Amniotic stem cell (primary cell): ENCODE measurements at places on chromosomes 16 and 17.

DNA sequence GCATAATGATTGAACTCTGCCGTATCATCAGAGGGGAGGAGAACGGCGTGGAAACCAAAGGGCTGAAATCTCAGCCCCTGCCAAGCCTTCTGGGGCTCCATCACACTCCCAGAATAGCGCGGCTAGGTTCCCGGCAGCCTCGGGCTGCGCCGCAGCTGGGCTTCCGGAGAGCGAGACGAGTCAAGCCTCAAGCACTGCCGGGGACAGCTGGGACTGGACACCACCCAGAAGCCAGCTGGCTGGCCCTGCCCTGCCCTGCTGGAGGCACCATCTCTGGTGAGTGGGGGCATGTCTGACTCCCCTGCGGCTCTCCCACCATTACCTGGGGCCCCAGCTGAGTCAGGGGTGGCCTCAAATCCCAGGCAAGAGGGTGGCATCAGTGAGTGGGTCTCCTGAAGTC, 7.2 kb upstream of the GPRC5C start:
- no peak for DNase-seq

- no peak for DNase-seq
Measured at GRCh38 chr17:6257336-6257735, 177.6 kb downstream of the AIPL1 start.

GRCh38 chr16:49441366-49441780, 67.8 kb downstream of the C16orf78 start:
- DNase-seq: no peak

GRCh38 chr17:81011951-81012350, 20.3 kb downstream of the CHMP6 start:
- DNase-seq: no peak

- DNase-seq: no peak
Measured at GRCh38 chr16:12482455-12483220, 321.0 kb downstream of the CPPED1 start.

- no peak for DNase-seq
Measured at GRCh38 chr17:40563220-40564052, 1.8 kb downstream of the CCR7 start.

GRCh38 chr16:88478889-88479792, 26.1 kb downstream of the ZFPM1 start:
- DNase-seq: no peak

- no peak for DNase-seq
Measured at GRCh38 chr17:79750650-79751545, 20.2 kb downstream of the ENPP7 start.

DNA sequence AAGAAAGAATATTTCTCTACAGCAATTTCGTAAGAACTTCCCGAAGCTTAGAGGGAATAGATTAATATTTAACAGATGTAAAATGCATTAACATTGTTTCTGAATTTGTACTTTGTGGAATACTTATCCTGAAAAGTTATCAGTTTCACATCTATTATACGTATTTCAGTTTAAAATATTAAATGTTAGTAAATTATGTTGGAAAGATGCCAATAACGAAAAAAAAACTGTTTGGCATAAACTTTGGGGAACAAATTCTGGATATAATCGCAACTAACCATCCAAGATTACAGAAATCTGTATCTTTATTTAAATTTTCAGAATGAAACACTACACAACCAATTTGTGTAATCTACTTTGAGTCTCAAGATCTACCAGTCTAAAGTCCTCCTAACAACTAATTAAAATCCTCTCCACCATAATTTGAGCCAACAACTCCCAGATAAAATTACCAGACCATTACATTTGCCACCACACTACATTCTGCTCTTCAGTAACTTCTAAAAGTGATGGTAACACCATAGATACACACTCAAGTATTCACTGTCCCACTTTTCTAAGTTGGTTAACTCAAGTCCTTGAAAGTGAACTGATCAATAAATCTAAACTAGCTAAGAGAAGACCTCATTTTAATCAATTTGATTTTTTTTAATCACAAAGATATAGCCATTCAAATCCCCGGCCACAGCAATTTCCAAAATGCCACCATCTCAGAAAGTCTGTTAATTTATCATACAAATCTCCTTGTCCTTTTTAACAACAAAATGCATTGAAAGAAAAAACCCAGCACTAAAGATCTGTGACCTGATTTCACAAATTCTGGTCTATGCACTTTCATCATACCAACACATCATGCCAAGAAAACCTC, 2.0 kb downstream of the SIAH1 start:
- DNase-seq: no peak

DNA sequence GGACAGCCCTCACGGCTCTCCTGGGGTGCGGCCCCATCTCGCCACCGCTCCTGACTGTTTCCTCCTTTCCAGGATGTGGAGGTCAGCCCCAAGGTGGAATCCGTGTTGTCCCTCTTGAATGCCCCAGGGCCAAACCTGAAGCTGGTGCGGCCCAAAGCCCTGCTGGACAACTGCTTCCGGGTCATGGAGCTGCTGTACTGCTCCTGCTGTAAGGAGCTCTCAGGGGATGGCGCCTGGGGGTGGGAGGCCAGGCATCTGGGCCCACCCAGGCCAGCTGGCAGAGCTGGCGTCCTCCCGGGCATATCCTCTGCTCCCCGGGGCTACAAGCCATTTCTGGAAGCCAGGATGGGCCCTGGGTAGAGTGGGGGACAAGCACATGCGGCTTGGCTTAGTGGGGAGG, 13.2 kb downstream of the IL34 start:
- no peak for DNase-seq

DNA sequence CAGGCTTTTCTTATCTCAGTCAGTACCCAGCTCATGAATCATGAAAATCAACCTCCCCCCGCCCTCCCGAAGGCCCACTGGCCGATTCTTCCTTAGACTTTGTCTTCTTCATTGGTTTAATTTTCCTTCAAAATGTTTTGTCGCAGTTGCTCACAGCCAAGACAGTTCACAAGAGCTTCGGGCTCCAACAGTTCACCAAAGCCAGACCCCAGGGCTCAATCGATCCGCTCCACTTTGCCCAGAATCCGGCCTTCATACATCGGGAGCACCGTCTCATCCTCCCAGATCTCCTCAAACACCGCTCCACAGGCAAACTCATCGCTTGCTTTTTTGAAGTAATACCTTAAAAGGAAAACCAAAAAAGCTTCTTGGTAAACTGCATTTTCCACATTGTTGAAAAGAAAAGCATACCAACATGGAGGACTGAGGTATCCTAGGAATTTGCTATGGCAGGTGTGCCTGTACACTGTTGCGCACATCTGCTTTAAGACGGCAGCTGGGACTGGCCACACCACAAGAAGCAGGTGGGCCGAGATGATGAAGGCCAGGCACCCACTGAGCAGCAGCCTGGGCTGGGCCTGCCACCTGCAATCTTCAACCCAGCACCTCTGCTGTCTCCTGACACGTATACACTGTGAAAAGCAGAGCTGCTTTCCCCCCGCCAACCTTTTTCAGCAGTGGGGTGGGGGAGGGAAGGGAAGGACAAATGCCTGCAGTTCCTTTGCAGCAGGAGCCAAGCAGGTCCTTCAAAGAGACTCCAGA, 31.5 kb downstream of the AXIN2 start:
- DNase-seq: no peak

DNA sequence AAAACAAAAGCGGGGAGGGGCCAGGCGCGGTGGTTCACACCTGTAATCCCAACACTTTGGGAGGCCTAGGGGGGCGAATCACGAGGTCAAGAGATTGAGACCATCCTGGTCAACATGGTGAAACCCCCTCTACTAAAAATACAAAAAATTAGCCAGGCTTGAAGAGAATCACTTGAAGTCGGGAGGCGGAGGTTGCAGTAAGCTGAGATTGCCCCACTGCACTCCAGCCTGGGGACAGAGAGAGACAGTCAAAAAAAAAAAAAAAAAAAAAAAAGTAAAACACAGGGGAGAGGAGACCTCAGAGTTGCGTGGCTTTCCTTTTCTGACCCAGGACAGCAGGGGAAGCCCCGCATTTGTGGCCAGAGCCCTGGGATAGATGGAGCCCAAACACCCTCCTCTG, 19.9 kb downstream of the ACTG1 start:
- DNase-seq: no peak

- DNase-seq: no peak
Measured at GRCh38 chr16:11797957-11798299, 870 bp upstream of the ZC3H7A start.

- no peak for DNase-seq
Measured at GRCh38 chr17:41629826-41630670, 5.7 kb upstream of the KRT17 start.

DNA sequence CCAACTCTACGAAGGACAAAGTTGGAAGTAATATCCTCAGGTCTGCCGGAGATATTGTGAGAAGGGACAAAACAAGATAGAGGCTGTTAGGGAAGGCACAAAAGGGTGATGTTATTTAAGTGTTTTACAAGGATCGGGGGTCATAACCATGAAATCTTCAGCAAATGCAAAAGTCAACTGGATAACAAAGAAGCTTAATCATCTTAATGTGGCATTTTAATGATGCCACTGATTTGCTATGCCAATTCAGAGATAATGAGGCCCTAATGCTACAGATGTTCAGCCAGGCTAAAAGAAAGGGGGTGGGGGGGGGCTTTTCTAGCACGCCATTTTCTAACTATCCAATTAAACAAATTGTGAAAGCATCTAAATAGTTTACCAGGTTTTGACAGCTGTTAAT, 63.1 kb downstream of the IKZF3 start:
- DNase-seq: no peak

DNA sequence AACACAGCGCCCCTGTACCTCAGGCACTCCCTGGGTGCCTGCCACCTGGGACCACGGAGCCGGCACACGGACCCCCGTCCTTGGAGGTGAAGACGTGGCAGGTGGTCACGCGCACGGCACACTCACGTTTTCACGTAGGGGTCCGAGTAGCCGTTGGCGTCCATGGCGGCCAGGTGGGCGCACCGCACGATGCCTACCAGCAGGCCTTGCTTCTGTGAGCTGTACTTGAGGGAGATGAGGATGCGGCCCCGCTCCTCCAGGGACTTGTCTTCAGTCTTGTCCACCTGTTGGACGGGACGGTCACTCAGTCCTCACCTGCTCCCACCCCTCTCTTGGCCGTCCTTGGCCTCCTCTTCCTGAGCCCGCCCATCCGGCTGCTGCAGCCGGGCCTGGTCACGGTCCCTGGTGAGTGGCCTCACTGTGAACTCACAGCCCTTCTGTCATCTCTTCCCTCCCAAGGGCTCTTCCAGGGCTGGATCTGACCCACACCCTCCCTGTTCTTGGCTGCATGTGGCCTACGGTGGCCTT, 18.8 kb downstream of the SCGB1C2 start:
- DNase-seq: no peak

GRCh38 chr16:66298571-66299120, 67.8 kb upstream of the CDH5 start:
- no peak for DNase-seq

GRCh38 chr16:66881014-66881417, 701 bp downstream of the PDP2 start:
- no peak for DNase-seq

DNA sequence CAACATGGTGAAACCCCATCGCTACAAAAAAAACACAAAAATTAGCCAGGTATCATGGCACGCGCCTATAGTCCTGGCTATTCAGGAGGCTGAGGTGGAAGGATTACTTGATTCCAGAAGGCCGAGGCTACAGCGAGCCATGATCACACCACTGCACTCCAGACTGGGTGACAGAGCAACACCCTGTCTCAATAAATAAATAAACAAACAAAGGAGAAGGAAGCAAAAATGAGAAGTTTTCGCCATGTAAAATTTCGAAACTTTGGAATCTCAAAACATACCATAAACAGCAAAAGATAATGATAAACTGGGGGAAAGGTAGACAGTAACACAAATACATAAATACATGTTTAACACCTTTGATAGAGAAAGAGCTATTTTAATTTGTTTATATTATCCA, 130.9 kb downstream of the ZFHX3 start:
- no peak for DNase-seq

DNA sequence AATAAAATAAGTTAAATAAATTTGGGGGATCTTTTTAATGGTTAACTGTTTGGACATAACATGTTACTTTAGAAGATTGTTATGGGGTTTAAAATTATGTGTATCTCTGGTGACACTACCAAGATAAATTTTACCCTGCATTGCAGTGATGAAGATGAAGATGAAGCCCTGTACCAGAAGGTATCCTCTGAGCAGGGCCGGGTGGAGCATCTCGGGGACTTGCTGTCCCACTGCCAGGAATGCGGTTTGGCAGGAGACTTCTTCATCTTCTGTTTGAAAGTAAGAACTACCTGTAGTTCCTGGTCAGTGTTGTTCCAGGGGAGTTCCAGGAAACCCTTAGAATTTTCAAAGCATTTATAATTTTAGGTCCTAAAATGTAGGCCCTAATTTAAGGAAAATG, 64.0 kb downstream of the TANGO6 start:
- no peak for DNase-seq

DNA sequence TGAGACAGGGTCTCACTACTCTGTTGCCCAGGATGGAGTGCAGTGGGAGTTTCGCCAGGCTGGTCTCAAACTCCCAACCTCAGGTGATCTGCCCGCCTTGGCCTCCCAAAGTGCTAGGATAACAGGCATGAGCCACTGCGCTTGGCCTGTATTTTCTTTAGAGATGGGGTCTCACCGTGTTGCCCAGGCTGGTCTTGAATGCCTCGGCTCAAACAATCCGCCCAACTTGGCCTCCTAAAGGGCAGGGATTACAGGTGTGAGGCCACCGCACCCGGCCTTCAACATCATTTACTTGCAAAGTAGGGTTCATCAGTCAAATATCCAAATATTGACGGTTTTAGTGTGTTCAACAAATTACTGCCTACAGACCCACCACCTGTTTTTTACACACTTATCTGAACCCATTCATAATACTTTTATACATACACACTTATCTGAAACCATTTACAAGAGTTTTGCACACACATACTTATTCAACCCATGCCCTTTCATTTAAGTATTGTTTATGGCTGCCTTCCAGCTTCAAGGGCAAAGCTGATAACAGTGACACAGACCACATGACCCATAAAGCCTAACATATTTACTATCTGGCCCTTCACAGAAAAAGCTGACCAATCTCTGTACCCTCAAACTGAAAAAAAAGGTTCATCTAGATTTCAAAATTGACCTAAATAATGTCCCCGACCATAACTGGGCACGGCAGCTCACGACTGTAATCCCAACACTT, 11.9 kb downstream of the TMEM170A start:
- no peak for DNase-seq

DNA sequence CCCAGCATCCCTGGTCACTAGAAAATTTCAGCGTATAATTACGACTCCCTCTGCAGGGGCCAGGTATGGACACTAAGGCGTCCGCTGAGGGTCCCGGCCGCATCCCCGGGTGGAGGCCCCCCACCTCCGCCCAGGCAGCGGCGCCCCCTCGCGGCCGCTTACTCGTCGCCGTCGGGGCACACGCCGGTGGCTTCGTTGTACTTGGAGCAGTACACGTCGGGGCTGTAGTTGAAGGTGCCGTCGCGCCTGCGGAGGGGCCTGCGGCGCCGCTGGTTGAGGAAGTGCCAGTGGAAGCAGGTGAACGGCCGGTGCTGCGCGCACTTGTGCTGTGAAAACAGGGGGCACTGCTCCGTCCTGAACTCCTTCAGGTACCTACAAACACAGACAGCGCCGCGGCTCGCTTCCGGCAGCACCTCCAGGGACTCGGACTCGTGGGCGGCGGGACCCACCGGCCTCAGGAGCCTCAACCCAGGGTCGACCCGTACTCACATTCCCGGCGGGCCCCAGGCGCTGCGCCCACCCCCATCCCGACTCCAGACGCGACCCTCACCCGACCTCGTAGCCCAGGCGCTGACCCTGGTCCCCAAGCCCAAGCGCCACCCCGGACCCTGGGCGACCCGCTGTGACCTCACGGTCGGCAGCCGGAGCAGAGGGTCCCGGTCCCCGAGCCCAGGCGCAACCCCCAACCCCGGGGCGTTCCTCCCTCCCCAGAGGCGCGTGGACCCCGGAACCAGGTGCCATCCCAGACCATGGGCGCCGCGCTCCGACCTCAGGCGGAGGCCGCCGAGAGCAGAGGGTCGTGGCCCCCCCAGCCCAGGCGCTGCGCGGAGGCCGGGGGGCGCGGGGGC, 596 bp downstream of the UNKL start:
- DNase-seq: no peak
